ENCODE measurements at places on chromosomes 6 and 20.

GRCh38 chr6:46521464-46521971 lies 30.3 kb upstream of the RCAN2 start:
- DNase-seq = no peak

DNA sequence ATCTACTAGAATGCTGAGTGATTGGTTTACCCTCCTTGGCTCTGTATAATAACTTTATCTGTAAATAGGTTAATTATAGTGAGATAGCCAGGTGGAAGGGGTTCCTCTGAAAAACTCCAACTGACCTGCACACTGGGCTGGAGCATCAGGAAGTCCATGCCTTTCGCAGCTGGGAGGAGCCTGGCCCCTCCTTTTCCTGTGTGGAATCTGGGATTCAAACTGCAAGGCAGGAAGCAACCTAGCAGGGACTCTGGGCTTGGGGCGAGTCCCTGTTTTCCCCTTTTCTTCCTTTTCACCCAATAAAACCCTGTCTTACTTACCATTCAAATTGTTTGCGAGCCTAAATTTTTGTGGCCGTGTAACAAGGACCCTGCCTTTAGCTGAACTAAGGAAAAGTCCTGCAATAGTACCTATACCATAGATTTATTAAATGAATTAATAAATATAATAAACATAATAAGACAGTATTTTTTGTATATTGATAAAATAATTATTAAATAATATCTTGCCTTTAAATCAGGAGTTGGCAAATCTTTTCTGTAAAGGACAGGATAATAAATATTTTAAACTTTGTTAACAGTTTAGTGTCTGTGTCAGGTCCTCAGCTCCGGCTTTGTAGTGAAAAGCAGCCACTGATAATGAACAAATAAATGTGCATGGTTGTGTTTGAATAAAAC lies 406.2 kb upstream of the MMS22L start:
- no peak for DNase-seq

DNA sequence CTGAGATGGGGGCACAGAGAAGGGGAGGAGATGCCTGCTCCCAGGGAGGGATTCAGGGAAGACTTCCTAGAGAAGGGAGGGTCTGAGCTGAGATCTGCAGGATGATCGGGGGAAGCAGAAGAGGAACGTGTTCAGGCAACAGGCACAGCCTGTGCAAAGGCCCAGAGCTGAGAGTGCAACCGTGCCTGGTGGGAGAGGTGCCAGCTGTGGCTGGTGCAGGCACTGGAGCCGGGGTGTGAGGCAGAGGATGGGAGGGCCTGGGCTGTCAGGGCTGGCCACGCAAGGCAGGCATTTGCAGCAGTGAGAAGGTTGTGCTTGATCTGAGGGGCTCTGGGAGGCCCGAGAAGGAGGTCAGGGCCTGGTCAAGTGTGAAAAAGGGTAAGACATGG lies 27.7 kb downstream of the PTGIS start:
- DNase-seq = no peak

- no peak for DNase-seq
Measured at GRCh38 chr6:111984516-111985201, 69.2 kb upstream of the CCN6 start.

- no peak for DNase-seq
Measured at GRCh38 chr20:48492015-48492714, 335.6 kb downstream of the PREX1 start.

GRCh38 chr20:44678242-44678641 lies 26.7 kb upstream of the ADA start:
- no peak for DNase-seq

- DNase-seq = no peak
Measured at GRCh38 chr6:32192608-32193039, at the start of gene GPSM3. TSS of gene GPSM3 (minus strand) at chr6:32192643. CDS start at chr6:32192513, 130 bp downstream.

DNA sequence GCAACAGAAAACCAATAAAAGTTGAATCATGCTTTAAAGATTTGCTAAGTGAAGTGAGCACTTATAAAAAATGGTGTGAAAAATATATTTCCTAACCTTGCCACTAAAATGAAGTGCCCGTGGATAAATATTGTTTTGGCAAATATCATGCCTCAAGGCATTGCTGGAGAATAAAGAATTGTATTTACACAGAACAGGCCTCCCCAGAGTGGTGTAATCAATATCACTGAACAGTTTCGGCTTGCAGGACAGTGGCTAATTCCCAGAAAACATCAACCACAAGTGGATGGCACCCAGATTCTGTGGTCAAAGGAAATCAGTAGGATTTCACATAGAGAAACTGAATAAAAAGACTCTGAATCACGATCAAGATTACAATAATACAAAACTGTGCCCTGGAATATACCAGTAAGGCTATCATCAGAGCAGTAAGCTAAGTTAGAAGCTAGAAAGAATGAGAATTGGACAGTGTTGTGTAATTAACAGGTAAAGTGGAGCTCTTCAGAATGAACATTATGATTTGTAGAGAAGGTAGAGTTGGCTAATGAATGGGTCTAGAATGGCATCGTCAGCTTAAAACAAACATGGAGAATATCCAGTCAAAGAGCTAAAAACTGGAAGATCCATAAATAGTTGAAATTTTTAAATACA lies 1026.9 kb upstream of the ADGRB3 start:
- no peak for DNase-seq

GRCh38 chr20:53306192-53306805 lies 287.3 kb downstream of the ZNF217 start:
- DNase-seq = no peak

DNA sequence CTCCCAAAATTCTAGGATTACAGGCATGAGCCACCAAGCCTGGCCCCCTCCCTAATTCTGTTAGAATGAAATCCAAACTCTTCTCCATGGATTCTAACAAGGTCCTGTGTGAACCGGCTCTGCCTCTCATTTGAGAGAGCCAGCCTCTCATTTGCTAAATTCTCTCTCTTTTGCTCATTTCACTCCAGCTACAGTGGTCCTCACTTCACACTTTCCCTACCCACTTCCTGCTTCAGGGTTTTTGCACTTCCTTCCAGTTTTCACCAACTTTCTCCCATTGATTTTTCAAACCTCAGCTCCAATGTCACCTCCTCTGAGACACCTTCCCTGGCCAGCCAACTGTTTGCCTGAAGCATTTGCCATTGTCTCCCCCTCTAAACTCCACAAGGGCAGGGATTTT lies 5.1 kb downstream of the COX4I2 start:
- DNase-seq = no peak

DNA sequence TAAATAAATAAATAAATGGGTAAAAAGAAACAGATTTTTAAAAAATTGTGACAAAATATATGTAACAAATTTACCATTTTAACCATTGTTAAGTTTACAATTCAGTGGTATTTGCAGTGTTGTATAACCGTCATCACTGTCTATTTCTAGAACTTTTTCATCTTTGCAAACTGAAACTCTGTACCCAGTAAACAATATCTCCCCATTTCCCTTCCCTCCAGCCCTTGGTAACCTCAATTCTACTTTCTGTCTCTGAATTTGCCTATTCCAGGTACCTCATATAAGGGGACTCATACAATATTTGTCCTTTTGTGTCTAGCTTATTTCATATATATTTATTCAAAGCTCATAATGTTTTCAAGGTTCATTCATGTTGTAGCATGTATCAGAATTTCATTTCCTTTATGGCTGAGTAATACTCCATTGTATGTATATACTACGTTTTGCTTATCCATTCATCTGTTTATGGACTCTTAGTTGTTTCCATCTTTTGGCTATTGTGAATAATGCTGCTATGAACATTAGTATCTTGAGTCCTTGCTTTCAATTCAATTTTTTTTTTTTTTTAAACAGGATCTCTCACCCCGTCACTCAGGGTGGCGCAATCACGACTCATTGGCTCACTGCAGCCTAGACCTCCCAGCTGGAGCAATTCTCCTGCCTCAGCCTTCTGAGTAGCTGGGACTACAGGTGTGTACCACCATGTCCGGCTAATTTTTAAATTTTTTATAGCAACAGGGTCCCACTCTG lies 8.9 kb downstream of the MANBAL start:
- DNase-seq = no peak

- peak; percentile 54 for DNase-seq
Measured at GRCh38 chr6:15441215-15441868, 195.5 kb downstream of the JARID2 start.

DNA sequence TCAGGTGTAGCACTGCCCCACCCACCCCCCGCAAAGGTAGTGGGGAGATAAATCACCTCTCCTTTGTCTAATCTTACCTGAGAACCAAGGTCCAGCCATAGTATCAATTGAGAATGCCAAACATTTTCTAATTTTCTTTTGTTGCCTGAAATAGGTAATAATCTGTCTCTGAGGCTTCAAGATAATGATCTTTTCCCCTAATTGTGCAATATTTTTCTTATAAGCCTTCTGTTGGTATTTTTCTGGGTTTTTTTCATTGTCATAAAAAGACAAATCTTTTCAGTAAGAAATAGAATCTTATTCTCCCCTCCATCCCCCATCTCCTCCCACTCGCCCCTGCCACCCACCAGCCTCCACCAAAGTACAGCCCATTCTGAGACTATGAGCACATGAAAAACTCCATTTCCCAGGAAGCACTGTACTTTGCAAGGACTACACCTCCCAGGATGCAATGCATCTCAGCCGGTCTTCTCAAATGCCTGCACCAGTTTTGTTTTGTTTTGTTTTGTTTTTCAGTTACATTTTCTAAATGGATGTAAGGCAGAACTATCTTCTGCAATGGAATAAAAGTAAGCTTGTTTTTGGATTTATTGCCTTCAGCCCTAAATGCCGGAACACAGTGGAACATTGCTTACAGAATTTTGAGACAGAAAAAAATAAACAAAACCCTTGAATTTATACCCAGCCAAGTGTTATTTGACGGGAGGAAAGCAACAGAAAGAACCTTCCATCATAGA lies 268.0 kb downstream of the TFAP2A start:
- no peak for DNase-seq

DNA sequence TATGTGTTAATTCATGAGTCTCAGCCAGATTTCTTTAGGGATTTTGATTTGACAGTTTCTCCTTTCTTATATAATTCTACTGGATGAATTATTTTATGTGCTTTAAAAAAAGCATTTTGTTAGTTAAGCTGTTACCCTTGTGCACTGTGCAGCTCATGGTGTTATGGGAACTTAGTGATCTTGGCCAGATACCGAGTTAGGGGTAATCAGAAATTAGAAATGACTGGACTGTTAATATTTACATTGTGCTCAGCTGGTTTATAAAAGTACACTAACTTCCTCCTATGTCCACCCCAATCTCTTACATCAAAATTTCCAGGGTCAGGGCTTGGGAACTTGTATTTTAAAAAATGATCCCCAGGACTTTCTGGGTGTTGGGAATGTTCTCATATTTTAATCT lies 260.0 kb downstream of the ZFAND3 start:
- no peak for DNase-seq

DNA sequence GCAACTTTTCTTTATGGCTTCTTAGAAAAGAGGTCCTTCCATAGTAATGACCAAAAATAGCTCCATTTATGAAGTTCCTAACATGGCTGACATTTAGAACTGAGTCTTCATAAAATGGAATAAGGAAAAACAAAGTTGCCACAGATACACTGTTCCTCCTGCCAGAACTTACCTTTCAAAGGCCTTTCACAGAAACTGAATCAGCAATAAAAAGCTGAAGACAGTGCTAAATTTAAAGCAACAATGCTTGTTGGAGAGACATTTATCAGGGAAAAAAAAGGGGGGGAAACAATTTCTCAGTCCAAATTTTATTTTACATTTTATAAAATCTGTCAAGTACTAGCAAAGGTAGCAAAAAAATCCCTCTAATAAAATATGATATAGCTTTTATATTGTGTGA lies 17.3 kb downstream of the DEK start:
- DNase-seq = no peak

- no peak for DNase-seq
Measured at GRCh38 chr6:30740540-30740870, 2.0 kb downstream of the FLOT1 start.

- no peak for DNase-seq
Measured at GRCh38 chr6:16380220-16380809, 141.9 kb downstream of the GMPR start.

DNA sequence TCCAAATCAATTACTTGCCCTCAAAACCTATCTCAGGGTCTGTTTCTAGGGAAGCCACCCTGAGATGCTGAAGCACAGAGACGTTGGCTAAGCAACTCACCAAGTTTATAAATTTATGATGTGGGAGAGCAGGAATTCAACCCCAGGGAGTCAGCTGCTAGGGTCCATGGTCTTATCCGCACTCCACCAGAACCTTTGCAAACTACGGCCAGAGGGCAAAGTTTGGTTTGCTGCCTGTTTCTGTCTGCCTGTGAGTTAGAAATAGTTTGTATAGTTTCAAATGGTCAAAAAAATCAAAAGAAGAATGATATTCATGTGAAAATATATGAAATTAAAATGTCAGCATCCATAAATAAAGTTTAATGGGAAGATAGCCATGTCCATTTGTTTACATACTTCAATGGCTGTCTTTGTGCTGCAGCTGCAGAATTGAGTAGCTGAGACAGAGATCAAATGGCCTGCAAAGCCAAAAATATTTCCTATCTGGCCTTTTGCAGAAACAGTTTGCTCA lies 83.7 kb upstream of the ZFP64 start:
- no peak for DNase-seq

- no peak for DNase-seq
Measured at GRCh38 chr6:30450548-30450908, 38.8 kb upstream of the HLA-E start.

GRCh38 chr20:4243071-4243470 lies 227.7 kb upstream of the RNF24 start:
- DNase-seq = no peak

DNA sequence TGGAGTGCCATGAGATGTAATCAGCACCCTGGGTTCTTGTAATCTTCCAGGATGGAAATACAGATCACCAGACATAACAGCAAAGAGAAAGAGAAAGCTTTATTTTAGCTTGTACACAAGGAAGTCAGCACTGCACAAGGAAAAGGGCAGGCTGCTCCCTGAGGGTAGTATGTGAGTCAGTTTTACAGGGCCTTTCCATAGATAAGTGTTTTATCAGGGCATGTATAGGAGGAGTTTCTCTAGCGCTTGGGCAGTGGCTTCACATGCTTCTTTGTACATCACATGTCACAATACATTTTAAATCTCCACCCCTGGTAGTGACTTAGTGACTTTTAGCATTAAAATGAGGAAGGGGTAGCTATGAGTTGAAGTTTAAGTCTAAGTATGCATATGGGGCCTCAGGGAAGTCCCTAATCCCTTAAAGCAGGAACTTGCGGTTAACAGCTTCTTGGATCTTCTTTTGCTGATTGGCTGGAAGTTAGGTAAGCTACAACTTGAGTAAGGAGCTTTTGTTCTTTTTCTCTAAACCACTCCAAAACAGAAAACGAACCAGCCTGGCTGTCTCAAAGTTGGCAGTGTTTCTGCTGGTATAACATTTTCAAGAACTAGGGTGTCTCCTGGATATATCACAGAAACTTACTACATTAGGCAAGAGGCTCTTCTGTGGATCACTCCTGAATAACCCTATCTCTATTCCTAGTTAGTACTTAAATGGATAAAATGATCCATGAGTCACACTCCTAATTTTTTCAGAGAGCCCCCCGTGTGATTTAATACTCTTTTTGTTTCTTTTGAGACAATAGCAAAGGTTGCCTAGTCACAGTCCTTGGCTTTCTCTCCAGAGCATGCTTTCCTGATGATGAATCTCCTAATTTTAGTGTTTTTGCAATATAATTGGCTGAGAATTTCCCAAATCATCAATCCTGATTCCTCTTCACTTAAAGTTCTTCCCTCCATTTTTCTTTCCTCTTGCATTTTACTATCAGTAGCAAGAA lies 60.2 kb downstream of the MRAP2 start:
- DNase-seq = no peak

All from AG09309 (cell line).